ENCODE measurements at places on chromosomes 1 and 21. TPM values are rescaled to one million over a fixed set of nuclear protein-coding genes. Genes with fewer than 3 reads are reported as not detected.

GRCh38 chr1:64733581-64734286, 11.1 kb upstream of the RAVER2 start:
- DNase-seq = no peak

- DNase-seq = no peak
These were observed 53.7 kb upstream of the CACYBP start for GRCh38 chr1:174946031-174946430.

GRCh38 chr21:42387164-42387563, 8.7 kb downstream of the TMPRSS3 start:
- DNase-seq = no peak

- DNase-seq = no peak
These were observed 4.8 kb downstream of the DIPK1A start for GRCh38 chr1:92956254-92957029.

DNA sequence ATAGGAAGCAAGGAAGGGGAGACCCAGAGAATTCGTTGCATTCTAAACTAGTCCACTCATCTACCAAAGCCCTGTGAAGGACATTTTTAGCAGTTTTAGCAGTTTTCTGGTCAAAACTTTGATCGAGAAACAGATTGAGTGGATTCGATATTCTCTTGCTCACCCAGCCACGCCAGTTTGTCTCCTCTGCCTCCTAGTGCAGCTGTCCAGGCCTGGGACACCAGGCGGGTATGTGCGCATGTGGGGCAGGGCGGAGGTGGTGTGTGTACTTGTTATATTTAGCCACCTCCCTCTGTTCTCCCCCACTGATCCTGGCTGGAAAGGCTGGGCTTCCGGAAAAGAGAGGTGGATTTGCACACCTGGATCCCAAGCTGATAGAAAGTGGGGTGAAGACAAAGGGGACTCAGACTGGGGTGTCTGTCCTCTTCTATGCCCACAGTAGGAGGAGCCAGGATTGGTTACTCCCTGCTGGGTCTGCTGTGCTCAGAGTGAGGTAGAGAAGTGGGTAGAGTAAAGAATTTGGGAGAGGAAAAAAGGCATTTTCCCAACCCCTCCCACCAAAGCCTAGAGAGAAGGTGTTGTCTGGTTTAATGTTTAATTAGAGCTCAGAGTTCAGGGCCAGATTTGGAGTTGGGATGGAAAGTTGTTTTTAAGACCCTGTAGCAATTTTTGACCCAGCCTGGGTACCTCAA, 3.8 kb downstream of the LMNA start:
- DNase-seq = no peak

DNA sequence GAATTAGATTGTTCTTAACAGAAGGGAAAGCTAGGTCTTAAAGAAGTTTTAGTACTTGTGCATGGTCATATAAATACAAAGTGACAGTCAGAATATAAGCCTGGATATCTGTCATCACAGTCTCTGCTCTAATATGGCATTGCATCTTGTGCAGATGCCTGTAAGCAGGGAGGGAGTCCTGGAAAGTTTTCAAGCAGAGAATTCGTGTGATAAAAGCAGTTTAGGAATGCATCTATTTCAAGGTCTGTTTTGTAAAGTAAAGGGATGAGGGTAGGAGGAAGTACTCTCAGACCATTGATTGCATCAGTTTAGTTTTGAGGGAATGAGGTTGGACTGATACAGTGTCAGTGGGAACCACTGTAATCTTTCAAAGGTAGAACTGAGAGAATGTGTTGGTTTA, 30.6 kb downstream of the IARS2 start:
- no peak for DNase-seq

DNA sequence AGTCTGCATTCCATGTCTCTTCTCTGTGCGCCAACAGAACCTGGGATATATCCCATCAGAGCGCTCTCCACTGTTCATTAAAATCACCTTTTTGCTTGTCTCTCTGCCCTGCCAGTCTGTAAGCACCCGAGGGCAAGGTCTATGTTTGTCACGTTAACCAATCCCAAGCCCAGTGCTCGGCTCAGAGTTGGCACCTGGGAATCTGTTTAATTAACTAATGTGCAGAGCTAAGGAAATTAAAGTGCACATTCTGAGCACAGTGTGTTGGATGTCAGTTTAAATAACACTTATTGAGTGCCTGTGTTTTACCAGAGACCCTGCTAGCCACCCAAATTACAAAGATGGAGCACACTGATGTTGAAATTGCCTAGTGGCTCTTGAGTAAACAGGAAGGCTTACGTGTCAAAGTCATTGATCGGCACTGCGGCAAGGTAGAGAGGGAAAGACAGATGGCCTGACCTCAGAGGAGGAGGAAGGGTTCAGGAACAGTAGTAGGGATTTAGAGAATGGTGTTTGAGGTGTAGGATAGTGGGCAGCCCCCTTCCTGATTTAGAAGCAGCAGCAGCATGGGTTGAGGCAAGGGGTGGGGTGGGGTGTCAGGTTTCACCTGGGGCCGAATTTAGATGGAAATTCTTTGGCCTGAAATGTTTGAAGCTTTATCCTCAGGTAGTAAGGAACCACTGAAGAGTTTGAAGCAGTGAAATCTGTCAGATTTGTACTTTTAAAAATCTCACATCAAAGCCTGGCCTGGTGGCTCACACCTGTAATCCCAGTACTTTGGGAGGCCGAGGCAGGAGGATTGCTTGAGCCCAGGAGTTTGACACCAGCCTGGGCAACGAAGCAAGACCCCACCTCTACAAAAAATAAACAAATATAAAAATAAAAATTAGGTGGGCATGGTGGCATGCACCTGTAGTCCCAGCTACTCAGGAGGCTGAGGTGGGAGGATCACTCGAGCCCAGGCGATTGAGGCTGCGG, 7.7 kb downstream of the ARMH1 start:
- no peak for DNase-seq

- DNase-seq = no peak
These were observed 210.0 kb downstream of the ZC3H11B start for GRCh38 chr1:219402925-219403324.

- no peak for DNase-seq
These were observed 56.2 kb upstream of the RASAL2 start for GRCh38 chr1:178037510-178038253.

DNA sequence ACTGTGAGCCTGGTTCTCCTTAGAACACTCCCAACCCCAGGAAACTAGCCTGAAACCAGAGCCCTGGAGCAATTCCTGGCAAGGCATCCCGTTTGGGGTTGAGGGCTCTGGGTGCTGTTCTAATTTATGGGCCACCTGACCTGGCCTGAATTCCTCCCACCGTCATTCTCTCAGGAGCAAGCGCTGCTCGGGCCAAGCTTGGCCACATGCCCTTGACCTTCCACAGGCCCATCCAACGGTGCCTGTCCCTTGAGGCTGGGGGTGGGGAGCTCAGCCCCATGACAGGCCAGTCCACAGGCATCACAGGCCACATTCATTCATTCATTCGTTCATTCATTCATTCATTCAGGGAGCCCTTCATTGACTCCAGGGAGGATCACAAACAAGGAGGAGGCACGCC, 5.3 kb downstream of the PADI2 start:
- no peak for DNase-seq

The ST6GALNAC5 gene
- not detected for total RNA-seq

The KRTAP20-2 gene
- not detected for total RNA-seq

The ZNF326 gene
- total RNA-seq = 17.3 TPM

The NOS1AP gene
- total RNA-seq = 0.08 TPM

The NBPF10 gene
- 2.9 TPM for total RNA-seq

The KLHDC7A gene
- not detected for total RNA-seq
